ENCODE measurements at places on chromosomes 13 and 19. TPM values are rescaled to one million over a fixed set of nuclear protein-coding genes. Genes with fewer than 3 reads are reported as not detected.

- DNase-seq, result no peak
Measured at GRCh38 chr19:21314676-21315075, 14.5 kb downstream of the ZNF708 start.

DNA sequence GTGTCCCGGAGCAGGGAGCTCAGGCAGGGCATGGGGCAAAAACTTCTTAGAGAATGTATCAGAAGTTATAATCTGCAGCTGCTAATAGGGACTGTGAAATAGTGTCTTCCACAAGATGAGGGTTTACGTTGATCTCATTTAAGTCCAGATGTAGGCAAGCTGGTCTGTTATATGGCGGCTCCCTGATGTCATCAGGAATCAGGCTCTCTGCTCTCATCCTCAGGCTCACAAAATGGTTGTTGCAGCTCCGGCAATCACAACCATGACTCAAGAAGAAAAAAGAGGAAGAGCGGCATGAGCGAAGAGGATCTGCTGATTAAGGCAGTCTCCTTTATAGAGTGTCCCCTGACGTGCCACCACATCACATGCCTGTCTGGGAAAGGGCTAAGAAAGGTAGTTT is 191.3 kb downstream of the KLF5 start:
- no peak for DNase-seq

DNA sequence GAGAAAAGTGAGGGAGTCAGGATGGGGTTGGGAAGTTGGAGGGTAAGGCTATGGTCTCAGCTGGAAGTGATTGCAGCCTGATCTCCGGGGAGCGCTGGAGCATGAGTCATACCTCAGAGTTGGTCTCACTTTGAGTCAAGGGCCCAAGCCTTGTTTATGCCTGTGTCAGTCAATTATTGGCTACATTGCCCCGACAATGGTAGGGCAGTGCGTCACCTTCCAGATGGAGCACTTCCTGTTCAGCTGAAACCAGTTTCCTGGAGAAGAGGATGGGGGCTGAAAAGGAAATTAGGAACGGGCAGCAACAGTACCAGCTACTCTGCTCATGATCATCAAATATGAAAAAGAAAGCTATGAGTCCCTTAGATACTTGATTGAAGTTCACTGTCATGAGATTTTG is 60.4 kb downstream of the ADGRE1 start:
- DNase-seq, result peak; percentile 47

DNA sequence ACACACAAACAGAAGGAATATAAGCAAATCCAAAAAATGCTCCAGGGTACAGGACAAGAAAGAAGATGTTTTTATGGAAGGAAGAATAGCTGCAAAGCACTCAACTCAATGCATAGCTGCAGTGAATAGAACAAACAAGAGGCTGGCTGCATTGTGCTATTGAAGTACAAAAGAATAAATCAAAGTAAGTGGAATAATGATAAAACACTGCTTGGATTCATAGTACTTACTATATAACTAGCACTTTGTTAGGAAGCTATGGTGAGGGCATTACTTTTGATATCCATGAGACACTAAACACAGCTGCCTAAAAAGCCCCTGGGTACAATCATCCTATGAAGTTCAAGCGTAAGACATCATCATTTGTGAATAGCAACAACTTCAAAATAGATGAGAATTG is 350.1 kb downstream of the PCDH9 start:
- no peak for DNase-seq

GRCh38 chr13:73903561-73903960 is 230.6 kb downstream of the KLF12 start:
- no peak for DNase-seq

GRCh38 chr13:25708268-25708667 is 336.5 kb downstream of the ATP8A2 start:
- DNase-seq, result no peak

GRCh38 chr13:78601874-78602560 is 1.3 kb downstream of the POU4F1 start:
- DNase-seq, result no peak

ZNF837 gene
- total RNA-seq, result 1.5 TPM

ZNF208 gene
- total RNA-seq, result 0.05 TPM

DNA sequence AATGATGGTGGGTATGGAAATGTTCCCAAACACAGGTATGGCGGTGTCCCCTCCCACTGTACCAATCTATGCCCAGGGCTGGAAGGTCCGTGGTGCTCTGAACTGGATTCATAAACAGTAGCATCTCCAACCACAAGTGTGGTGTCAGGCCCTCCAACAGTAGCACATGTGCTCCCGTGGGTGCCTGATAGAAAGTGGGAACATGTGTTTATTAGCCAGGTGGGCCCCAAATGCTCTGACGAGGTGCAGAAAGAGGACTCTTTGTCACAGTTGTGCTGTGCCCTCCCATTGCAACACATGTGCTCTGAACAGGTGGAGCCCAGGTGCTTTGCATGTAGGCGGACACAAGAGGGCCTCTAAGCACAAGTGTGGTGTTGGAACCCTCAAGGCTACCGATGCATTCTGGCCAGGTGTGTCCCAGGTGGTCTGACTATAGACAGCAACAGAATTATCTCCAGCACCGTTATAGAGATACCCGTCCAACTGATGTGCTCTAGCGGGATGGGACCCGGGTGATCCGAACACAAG is 75.4 kb upstream of the ZNF30 start:
- DNase-seq, result no peak

STOML3 gene
- not detected for total RNA-seq

CGB1 gene
- total RNA-seq, result not detected

SHISA2 gene
- 0.07 TPM for total RNA-seq

- no peak for DNase-seq
Measured at GRCh38 chr13:84294576-84294975, 412.3 kb upstream of the SLITRK1 start.

DNA sequence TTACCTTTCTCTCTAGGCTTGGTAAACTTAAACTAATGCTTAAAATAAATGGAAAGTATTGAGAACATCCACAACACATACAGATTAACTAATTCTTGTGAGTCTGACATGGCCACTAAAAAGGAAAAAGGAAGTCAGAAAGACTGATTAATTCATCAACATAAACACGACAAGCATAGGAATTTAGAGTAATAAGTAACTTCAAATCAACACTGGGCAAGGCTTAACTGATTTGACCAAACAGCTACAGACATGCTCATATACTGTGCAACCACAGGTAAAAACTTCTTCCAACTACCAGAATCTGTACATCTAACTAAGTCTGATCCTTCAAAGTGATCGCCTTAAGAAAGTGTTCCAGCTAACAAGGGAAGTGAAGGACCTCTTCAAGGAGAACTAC is 20.5 kb downstream of the UGGT2 start:
- DNase-seq, result no peak

NDUFS7 gene
- total RNA-seq, result 104 TPM

GRCh38 chr13:109468123-109468522 is 318.3 kb downstream of the IRS2 start:
- DNase-seq, result no peak

DNA sequence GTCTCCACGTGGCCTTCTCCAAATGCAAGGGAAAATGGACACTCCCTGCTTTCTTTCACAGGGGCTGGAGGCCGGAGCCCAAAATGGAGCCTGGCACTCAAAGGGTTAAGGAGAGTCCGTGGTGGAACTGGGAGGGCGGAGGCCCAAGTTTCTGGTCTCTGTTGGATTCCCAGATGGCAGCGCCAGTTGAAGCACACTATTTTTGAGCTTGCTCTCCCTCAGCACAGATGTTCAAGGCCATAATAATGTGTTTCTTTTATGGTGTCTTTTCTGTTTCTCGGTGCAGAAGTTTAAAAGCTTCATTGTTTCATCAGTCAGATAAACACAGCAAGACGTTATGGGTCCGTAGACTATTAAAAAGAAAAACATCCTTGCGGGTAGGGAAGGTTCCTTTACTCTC is 67.6 kb downstream of the TNFRSF19 start:
- no peak for DNase-seq

CLDND2 gene
- 13.8 TPM for total RNA-seq

- no peak for DNase-seq
Measured at GRCh38 chr19:28744943-28745342, 468.0 kb downstream of the UQCRFS1 start.

GRCh38 chr13:44577236-44578066 is 1.3 kb upstream of the TSC22D1 start:
- peak; percentile 91 for DNase-seq

DNA sequence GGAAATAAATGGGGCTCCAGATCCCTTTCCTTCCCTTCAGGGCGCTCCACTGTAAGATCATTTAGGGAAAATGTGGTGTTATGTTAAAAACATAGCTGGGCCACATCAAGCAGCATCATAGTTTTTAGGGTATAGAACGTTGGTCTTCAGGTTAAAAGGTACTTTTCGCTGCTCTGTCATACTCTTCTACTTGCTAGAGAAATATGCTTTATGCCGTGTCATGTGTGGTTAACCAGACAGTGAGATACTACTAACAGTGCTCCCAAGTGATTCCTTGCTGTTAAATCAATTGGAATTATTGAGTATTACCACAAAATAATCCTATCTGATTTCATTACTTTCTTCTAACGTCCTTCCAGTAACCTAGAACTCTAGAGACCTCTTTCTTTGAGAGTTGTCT is 1.1 kb upstream of the NDFIP2 start:
- DNase-seq, result no peak

GRCh38 chr13:47374741-47375140 is 477.9 kb upstream of the HTR2A start:
- DNase-seq, result no peak

DNA sequence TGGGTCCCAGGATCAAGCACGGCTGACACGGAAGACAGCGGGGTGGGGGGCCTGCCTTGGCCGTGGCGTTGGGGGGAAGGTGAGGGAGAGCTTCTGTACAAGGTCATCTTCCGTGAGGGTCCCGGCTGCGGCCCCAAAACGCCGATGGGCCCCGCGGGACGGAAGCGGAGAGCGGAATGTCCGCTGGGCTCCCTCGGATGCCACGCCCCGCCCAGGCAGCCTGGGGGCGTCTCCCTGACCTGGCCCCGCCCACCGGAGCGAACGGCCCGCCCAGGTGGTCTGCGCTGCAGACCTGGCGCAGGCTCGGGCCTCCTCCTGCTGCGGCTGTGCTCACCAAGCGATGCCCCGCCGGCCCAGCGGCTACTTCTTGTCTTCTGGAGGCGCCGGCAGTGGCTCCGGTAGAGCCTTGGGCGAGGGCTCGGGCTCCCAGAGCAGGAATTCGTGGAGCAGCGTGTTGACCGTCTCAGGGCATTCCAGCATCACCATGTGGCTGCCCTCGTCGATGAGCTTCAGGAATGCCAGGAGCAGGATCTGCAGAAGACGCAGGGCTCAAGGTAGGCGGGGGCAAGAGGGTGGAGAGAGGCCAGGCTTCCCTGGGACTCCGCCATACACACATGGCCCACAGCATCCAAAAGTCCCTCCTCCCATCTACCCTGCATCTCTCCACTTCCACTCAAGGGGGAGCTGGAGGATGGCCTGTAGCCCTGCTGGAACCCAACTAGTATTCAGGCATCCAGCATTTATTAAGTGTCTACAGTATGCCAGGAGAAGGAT is 10.7 kb downstream of the ABHD8 start:
- DNase-seq, result peak; percentile 74

DNA sequence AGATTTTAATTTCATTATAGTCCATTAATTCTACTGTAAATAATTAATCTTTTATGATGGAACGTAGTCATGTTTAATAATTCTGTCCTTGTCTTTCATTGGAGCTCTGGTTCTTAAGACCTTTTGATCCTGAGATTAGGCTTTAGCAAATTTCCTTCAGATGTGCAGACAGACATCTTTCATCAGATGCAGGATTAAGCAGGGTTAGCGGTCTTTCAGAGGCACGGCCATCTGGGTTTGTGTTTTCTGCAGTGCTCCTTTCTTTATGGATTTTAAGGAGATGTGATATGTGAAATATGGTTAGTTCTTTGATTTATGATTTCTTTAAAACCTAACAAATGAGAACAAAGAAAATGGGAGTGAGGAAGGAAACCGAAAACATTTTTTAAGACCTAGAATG is 643.9 kb upstream of the SGCG start:
- no peak for DNase-seq

DNA sequence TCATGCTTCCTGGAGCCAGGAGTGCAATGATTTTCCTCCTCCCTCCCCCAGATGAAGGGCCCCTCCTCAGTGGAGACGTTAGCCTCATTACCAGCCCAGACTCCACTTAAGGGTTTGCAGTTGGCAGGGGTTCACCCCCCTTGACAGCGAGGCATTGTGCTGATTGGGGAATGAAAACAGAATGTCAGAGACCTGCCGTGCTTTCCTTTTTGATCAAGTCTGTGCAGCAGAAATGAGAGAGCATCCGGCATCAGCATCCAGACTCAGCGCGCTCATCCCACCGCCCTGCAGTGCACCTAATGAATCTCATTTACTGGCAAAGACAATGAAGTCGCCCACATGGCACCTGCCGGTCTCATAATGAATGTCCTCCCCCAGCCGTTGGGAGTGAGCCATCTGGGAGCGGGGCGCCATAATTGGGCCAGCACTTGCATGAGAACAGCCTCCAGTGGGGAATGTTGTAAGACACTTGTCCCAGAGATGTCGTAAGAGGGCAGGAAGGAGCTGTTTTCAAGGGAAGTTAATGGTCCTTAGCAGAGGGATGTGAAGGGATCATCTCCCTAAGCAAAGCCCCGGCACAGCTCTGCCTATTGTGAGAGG is 98.3 kb upstream of the UQCRFS1 start:
- no peak for DNase-seq

FAM124A gene
- total RNA-seq, result 0.64 TPM

DNA sequence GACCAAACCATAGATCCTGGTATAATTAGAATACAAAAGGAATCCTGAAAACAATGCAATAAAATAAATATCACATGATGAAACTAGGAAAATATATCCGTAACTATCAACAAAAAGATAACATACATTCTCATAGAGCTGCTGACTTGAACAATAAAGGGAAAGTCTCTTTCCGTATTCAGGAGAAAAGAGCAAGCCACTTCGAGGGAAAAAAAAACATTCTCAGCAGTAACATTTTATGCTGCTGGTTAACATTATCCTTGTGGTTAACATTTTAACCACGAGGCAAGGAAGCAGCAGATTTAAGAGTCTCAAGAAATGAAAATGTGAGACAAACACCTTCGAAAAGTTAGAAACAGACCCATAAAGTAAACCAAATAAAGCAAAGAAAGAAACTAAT is 25.8 kb downstream of the NALCN start:
- DNase-seq, result no peak

DNA sequence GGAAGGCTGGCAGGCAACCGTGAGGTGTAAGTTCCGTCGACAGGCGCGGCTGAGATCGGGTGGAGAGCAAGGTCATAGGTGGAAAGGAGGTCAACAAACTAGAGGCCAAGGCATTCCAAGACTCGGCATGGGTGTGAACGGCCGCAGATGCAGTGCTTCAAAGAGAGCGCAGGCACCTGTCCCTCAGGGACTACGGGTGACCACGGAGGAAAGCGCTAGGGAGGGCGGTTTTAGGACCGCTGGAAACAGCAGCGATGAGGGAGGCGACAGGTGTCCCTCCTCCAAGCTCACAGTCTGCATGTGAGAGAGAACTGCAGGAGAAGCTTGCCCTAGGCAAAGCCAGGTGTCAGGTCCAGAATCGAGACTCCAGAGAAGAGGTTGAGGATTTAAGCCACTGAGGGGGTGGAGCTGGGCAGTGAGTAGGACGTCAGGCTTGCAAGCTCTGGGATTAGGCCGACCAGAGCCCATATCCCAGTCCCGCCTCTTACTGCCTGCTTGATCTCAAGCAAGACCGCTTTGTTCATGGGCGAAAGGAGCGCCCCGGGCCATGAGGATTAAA is 1.6 kb upstream of the MLNR start:
- DNase-seq, result no peak
